ENCODE measurements at places on chromosomes 13 and 19. TPM values are rescaled to one million over a fixed set of nuclear protein-coding genes. Genes with fewer than 3 reads are reported as not detected.

The VMAC gene
- 1.4 TPM for total RNA-seq

The KLK5 gene
- not detected for total RNA-seq

- peak; percentile 40 for DNase-seq
Observed at GRCh38 chr19:756236-756635, 5.3 kb downstream of the MISP start.

The KLC3 gene
- not detected for total RNA-seq

DNA sequence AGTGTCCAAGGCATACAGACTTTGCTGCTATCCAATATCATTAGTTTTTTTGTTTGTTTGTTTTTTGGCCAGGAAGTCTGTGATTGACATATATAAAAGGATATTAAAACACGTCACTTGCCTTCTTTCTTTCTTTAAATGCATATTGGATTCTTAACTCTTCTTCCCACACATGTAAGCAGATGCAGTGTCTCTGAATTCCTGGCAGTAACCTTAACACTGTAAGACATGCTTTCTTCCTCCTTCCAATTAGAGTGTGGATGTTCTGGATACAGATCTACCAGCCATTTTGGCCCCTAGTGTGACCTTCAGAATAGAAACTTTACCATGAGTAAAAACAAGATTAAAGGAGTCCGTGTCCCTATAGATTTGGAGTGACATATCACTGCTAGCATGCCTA is 967.4 kb upstream of the PRR20A start:
- no peak for DNase-seq

GRCh38 chr19:44581288-44581687 is 32.1 kb upstream of the IGSF23 start:
- no peak for DNase-seq

DNA sequence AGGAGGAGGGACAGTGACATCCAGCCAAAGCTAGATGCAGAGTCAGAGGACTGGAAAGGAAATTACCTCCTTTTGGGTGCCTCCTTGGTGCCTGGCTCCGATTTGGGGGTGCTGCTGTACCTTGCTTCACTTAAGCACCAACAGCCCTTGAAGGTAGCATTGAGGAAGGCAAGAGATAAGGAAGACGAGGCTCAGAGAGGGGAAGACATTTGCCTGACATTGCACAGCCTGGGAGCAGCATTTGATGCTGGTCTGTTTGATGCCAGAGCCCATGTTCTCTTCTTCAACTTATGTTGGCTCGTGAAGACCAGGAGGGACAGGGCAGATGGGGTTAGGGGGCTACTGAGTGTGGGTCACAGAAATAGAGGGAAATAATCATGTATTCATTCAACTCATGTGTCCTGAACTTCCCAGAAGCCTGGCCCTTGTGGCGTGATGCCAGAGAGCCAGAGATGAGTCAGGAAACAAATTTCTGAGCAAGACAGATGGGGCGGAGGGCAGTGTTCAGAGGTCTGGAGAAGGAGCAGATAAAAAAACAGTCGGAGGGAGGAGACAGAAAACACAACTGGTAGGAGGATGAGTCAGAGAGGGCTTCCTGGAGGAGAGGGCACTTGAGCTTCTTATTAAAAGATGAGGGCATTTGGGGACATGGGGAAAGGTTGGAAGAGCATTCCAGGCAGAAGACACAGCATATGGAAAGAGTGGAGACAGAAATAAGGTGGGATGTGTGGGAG is 3.0 kb upstream of the C19orf81 start:
- DNase-seq = no peak

DNA sequence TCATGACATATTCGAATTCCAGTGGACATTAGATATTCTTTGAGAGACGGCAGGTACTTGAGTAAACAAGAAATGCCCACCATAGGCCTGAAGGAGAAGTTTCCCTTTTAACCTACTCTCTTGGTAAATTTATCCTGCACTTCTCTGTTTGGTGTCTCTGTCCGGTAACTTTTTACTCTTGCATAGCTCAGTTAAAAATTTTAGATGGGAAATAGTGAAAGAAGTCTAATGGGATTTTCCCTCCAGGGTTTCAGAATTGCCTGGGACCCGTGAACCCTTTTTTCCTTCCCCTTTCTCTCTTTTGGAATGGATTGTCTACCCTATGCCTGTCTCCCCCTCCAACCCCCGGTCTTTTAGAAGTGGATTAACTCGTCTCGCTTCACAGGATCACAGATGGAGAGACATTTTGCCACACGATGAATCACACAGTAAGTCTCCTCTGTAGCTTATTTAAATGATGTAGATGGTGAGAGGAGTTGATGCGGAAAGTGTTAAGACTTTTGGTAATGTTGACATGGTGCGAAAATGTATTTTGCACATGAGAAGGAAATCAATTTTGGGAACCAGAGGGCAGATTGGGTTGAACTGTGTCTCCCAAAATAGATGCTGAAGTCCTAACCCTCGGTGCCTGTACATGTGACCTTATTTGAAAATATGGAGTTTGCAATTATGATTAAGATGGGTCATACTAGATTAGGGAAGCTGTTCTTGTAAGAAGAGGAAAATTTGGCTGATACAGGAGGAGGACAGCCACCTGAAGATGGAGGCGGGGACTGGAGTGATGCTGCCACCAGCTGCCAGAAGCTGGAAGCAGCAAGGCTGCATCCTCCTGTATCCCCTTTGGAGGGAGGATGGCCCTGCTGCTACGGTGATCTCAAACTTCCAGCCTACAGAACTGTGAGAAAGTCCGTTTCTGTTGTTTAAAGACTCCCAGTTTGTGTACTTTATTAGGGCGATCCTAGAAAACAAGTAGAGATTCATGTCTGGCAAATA is 711 bp upstream of the MIPEP start:
- DNase-seq = no peak

GRCh38 chr19:4541114-4541805 is 1.4 kb upstream of the LRG1 start:
- no peak for DNase-seq

GRCh38 chr19:782878-783668 is 14.2 kb upstream of the PTBP1 start:
- DNase-seq = no peak

DNA sequence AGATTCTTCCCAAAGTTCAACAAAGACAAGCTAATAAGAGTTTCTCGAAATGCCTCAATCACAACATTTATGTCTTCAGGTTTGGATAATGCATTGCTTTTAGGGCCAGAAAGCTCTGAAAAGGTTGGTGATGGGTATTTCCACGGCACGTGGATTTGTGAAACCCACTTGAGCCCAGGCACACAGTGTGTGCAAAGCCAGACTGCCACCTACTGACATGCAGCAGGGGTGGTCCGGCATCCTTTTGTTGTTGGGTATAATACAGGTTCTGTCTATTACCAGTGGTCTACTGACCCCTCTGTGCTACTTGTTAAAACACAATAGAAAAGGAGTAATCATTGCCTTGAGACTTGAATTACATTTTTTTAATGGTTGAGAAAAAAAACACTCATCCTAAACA is 225.6 kb downstream of the RAP2A start:
- DNase-seq = no peak

DNA sequence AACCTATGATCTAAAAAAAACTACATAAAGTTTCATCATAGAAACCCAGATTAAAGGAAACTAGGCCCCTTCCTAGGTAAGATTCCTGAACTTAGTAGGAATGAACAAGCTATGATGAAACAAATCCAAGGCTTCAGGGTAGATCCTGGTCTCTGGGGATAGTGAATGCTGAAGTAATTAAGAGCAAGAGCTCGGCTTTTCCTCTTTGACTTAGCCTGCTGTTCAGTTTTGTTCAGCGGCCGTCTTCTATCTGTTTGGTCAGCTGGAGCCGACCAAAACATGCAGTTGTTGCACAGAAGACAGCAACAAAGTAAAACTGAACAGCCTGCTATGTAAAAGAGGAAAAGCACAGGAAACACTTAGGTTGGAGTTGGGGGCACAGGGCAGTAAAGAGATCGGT is 44.1 kb upstream of the RFXAP start:
- DNase-seq = no peak

DNA sequence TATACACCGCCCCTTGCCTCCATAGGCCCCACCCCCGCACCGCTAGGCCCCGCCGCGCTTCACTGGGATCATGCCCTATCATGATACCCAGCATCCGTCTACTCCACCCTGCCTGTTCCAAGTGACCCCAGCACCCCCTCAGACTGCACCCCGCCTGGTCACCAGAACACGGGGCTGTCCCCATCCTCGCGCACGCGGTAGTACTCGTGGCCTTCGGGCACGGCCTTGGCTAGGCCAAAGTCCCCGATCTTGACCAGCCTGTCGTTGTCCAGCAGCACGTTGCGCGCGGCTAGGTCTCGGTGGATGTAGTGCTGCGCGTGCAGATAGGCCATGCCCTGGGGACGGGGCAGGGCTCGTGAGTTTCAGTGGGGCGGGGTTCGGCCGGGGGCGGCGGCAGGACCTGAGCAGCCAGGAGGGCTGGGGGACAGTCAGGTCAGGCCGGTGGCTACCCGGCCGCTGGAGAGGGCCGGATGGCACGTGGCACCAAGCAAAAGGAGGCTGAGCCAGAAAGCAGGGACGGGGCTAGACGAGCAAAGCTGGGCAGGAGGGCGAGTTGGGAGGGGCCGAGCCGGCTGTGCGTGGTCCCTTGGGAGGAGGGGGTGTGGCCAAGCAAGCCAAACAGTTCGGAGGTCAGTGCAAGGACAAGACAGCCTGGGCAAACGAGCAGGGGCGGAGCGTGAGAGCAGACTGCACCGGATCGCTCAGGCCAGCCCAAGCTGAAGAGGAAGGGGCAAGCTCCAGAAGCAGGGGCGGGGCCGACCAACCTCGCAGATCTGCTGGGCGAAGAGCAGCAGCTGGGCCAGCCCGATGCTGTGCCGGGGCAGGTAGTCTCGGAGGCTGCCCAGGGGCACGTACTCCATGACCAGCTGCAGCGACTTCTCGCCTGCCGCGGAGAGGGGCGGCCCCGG is 13.6 kb upstream of the ICAM3 start:
- no peak for DNase-seq

GRCh38 chr13:76971851-76972829 is 19.7 kb upstream of the CLN5 start:
- no peak for DNase-seq

- no peak for DNase-seq
Observed at GRCh38 chr13:49326222-49326917, 78.6 kb downstream of the CDADC1 start.

The N4BP2L1 gene
- 15.7 TPM for total RNA-seq

GRCh38 chr19:1668486-1669270 is 16.3 kb upstream of the TCF3 start:
- DNase-seq = no peak

DNA sequence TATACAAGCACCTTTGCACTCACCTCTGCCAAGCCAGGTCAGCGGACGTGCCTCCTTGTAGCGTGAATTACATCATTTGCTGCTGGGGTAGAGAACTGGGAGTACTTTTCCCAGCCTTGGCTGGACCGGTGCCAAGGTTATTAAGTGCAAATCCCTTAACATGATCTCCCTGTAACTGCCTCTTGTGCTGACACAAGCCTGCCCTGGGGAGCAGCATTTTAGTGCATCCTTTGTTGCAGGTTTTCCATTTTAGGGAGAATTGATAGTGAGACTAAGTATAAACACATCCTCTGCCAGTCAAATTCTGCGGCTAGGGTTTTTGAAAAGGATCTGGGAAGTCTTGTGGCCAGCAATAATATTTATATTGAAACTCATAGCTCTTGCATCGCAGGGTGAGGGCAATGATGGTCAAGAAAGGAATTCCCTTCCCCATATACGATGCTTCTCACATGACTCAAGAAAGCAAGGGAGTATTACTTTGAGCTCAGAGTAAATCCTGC is 32.7 kb upstream of the DCLK1 start:
- DNase-seq = no peak

The ZNF534 gene
- total RNA-seq = not detected

GRCh38 chr19:42540071-42540553 is 11.8 kb upstream of the CEACAM1 start:
- DNase-seq = no peak

The KLK13 gene
- total RNA-seq = not detected

The NXNL1 gene
- not detected for total RNA-seq

DNA sequence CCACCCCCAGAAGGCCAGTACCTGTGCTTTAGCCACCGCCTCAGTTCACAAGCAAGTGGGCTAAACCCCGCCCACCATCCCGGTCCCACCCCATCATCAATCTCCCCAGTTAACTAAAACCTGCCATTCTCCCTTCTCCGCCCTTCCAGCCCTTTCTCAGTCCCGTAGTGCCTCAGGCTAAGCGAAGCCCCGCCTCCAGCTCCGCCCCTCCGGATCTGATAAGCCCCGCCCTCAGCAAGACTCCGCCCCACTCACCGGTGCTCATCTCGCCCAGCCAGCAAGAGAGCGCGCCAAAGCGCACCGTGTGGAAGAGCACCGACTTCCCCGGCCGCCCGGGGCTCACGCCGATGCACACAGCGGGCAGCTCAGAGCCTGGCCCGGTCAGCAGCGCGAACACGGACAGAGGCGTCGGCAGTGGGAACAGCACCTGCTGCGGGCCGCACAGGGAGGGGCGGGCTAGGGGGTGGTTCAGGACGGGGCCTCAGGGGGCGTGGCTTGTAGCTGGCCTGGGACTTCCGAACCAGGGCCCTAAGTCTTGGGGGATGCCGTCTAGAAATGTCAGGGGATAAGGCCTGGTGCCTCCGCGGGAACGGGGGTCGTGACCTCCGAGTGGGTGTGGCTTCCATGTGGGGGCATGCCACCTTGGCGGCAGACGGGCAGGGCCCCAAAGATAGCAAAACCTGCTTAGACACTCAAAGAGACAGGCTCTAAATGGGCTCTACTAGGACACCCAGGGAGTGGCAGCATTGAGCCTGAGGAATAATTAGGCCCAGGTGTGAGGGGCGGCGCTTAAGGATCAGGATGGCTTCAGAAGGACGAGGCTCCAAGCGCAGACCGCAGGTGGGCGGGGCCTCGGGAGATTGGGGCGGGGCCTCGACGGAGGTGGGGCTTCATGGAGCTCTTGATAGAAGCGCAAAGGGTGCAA is 21.4 kb downstream of the MAP4K1 start:
- DNase-seq = peak; percentile 20

DNA sequence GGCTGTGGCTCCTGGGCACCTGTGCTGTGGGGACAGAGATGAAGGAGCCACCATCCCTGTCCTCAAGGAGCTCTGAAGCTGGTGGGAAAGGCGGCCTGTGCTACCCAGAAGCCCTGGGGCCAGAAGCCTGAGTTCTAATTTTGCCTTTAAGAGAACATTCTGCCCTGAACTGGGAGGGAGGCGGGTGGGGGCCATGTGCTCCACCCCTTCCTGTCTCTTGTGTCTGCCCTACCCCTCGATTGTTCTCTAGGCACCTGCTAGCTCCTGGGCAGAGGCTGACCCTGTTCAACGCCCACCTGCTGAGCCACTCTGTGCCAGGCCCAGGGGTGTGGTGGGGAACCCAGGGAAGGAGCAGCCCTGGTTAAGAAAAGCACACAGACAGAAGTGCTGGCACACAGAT is 5.9 kb downstream of the TRAPPC6A start:
- DNase-seq = no peak

- no peak for DNase-seq
Observed at GRCh38 chr13:94317063-94317491, 162.4 kb downstream of the DCT start.

The DENND1C gene
- total RNA-seq = 63.2 TPM

GRCh38 chr19:5664515-5664914 is 15.8 kb downstream of the MICOS13 start:
- DNase-seq = no peak

The ENOX1 gene
- not detected for total RNA-seq

The KLK3 gene
- not detected for total RNA-seq

The NBEA gene
- 0.39 TPM for total RNA-seq

- peak; percentile 49 for DNase-seq
Observed at GRCh38 chr19:17778251-17778967, 16.5 kb upstream of the B3GNT3 start.

- DNase-seq = no peak
Observed at GRCh38 chr13:46149272-46150133, 32.5 kb downstream of the LCP1 start.

- DNase-seq = no peak
Observed at GRCh38 chr13:47025791-47026447, 129.1 kb upstream of the HTR2A start.

- DNase-seq = no peak
Observed at GRCh38 chr13:77048681-77049080, 21.7 kb upstream of the FBXL3 start.

The C19orf81 gene
- 2.6 TPM for total RNA-seq
